ENCODE measurements at places on chromosomes 2 and 18.
A peak's percentile ranks its signal among the peaks of the same experiment; 100 is the strongest.

DNA sequence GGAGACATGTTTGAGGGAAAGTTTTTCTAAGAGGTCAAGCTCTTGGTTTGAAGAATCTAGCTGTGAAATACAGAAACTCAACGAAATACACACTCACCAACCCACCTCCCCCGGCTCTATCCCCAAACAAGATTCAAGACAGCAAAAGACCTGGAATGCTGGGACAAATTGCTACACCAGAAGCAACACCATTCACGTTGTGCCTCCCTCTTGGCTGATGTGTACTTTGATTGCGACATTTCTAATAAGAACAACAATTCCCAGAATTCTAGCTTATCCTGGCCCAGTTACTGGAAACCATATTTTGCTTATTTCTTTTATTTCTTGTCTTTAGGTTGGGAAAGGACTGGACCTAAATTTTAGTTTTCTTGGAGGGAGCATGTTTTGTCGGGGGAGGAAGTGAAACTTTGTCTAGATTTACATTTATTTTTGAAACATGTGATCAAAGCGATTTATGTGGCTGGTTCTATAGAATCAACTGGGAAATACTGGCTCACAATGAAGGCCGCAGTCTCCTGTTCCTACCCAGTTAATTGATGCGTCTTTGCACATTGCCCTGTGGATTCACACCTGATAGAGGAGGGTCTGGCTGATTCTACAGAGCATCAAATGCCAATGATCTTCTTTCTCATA lies 29.6 kb upstream of the LPIN1 start:
- peak; percentile 62 for DNase-seq

GRCh38 chr18:35392375-35392774 lies 15.2 kb upstream of the ZNF396 start:
- DNase-seq = no peak

- DNase-seq = peak; percentile 30
Measured at GRCh38 chr2:234826681-234827080, 125.1 kb upstream of the SH3BP4 start.

GRCh38 chr2:133814890-133815289 lies 246.6 kb upstream of the NCKAP5 start:
- DNase-seq = no peak

- DNase-seq = no peak
Measured at GRCh38 chr2:111633643-111634042, 250.3 kb downstream of the ANAPC1 start.

- DNase-seq = no peak
Measured at GRCh38 chr2:128642316-128642715, 323.6 kb upstream of the HS6ST1 start.

DNA sequence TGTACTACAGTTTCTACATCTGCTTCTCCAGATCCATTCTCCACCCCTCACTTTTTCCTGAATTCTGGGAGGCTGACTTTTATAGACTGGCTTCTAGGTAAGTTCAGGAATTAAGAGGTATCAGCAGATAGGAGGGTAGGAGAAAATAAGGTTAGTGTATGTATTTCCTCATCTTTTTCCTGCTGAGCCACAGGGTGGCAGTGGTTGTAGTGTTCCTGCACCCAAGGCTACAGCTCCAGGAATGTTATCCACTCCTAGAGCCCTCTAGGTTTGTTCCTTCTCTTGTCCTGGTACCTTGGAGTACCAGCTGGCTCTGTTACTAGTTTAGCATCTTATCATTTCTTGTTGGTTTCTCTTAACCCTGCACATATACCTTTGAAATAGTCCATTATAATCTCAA lies 40.7 kb upstream of the C2orf66 start:
- DNase-seq = peak; percentile 13

DNA sequence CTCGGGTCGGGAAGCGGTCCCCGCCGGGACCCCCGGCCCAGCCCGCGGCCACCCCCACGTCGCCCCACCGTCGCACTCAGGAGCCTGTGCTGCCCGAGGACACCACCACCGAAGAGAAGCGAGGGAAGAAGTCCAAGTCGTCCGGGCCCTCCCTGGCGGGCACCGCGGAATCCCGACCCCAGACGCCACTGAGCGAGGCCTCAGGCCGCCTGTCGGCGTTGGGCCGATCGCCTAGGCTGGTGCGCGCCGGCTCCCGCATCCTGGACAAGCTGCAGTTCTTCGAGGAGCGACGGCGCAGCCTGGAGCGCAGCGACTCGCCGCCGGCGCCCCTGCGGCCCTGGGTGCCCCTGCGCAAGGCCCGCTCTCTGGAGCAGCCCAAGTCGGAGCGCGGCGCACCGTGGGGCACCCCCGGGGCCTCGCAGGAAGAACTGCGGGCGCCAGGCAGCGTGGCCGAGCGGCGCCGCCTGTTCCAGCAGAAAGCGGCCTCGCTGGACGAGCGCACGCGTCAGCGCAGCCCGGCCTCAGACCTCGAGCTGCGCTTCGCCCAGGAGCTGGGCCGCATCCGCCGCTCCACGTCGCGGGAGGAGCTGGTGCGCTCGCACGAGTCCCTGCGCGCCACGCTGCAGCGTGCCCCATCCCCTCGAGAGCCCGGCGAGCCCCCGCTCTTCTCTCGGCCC lies 13.6 kb downstream of the SPEG start:
- DNase-seq = no peak

DNA sequence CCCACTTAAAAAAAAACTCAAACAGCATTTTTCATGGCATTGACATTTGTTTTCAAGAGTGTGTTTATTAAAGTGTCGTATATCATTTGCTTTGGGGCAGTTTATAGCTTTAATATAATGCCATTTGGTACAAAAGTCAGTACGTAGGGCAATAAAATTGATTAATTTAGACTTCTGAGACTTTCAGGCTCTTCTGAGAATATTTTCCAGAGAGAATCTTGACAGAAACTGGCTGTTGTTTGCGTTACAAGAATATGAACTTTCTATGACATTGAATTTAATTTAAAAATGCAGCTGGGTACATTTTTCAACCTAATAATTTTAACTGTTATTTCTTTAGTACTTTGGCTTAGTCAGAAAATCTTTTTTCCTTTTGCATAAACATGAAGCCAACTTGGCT lies 98.9 kb downstream of the RNF144A start:
- no peak for DNase-seq

DNA sequence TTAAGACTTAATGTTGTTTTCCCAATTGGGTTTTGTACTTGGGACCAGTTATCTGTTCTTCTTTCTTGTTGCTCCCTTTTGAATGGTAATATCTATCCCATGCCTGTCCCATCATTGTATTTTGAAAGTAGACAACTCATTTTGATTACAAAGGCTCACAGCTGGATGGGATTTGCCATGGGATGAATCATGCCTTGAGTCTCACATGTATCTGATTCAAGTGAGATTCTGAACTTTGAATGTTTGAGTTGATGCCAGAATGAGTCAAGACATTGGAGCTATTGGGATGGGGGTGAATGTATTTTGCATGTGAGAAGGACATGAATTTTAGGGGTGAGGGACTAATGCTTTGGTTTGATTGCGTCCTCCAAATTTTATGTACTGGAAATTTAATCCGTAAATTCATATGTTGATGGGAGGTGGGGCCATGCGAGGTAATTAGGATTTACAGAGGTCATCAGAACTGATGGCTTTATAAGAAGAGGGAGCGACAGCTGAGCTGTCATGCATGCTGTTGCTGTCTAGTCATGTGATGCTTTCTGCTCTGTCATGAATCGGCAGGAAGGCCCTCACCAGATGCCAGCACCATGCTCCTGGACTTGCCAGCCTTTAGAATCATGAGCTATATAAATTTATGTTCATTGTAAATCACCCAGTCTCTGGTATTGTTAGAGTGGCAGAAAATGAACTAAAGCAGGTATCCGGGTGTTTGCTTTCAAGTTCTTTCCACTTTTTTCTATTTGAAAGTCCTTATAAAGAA lies 741.3 kb upstream of the RAB6C start:
- DNase-seq = peak; percentile 89
